EL (cell line): ENCODE measurements at places on chromosomes 6 and 20.

DNA sequence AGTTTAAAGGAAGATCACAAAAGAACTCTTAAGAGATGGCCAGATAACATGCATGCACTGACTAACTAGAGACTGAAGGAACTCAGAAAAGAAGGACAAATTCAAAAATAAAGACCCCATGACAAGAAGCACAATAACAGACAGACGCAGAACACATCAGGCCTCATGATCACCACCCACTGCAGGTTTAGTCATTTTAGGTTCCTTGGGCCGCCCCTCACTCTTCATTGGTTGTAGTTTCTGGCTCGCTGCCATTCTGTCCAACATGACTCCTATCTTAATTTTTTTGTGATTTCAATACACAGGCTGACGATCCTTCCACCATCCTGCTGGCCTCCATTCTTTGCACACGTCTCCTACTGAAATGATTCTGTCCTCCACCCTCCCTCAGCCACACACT, 21.6 kb downstream of the STX7 start:
- peak; percentile 39 for DNase-seq

- no peak for DNase-seq
Measured at GRCh38 chr20:33092361-33092760, 12.9 kb downstream of the BPIFB4 start.

GRCh38 chr20:61737346-61737745, 328.3 kb downstream of the TAF4 start:
- no peak for DNase-seq

DNA sequence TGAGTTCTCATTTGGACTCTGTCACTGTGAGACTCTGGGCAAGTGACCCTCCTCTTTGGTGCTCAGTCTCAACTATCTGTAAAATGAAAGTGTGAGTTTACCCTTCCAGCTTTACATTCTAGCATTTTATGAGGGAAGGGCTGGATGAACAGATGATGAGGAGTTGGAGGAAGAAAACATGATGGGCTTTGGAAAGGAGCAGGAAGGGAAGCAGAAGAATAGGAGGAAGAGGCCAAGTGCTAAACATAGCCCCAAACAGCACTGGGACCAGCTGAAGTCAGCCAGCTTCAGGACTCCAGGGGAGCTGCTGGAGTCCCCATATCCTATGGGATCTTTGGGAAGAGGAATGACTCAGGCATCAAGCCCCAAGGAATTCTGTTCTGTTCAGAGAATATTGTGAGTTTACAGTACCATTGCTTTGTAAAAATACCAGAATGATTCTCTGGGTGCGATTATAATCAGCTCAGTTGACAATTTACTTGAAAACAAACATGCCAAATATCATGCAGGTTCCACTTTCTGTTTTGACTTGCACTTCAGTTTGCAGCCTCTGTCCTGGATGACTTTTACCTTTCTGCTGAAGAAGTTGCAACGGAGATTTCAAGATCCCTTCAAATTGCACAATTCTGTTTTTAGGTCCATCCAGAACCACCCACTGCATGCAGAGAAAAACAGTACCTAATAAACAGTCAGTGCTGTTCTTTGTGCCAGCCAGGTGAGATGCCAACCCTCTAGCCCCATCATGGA, 3.2 kb downstream of the CD40 start:
- DNase-seq, result no peak

- DNase-seq, result no peak
Measured at GRCh38 chr20:49267327-49267726, 10.5 kb downstream of the ZNFX1 start.

DNA sequence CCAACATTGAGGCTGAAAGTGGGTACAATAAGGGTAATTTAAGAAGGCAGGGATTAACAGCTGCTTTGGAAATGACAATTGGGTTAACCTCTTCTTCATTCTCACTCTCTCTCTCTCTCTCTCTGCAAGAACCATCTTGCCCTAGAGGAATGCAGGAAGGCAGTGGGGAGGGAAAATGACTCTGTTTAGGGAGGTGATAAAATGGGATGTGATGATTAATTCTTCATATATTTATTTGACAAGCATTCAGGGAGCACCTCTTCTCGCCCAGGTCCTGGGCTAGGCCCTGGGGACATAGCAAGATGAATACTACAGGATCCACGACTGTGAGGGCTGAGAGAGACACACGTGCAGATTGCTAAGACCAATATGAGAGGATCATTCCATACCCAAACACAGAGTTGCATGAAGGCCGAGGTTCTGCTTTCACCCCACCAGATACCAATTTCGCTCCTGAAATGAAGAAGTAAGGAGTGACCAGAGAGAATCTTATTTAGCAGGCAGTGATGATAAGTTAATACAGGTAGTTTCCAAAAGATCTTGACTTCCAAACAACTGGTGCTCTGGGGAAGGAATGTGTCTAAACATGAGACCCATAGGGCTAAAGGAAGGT, 13.3 kb upstream of the PTPN1 start:
- DNase-seq, result peak; percentile 75

DNA sequence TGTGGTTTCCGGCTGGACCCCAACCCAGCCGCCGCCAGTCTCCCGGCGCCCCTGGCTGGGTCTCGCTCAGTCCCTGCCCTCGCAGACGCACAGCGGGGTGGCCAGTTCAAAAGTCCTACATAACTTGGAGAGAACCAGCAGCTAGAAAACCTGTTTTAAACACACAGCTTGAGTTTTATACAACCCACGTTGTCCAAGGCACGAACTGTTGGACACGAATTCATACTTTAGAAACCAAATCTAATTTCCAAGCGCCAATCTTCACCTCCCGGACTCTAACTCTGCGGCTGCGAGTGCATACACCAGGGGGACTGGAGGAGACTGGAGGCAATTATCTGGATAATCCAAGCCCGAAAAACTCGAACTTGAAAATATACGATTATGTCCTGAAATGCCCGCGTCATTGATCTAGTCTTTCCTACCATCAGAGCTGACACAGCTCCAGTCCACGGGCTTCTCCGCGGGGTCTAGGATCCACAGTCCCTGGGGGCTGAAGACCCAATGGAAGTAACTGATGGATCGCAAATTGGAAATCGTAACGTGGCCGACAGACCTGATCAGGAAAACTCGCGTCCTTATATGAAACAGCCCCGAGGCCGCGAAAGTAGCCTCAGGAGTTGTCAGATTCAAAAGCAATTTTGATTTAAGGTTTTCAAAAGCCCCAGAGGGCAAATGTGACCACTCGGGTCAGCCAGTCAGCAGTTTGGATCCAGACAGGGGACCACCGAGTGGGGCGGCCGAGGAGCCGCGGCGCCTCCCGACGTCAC, 843 bp upstream of the HEY2 start:
- peak; percentile 21 for DNase-seq

GRCh38 chr6:19599796-19600464, 237.2 kb upstream of the ID4 start:
- no peak for DNase-seq

DNA sequence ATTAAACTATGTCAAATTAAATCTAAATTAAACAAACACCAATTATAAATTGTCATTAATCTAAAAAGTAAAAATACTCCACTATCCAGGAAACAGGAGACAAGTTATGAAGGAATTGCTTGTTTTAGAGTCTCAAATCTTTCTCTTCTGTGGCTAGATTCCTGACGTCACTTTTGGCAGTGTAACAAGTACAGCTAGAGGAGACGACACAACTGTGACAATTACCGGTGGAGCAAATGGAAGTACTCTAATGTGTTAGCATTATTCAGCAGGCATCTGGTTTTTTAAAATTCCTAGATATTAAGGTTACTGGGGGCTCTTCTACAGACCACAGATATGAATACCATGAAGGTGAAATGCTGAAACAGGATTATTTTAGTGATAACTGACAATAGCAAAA, 1042.7 kb downstream of the EPHA7 start:
- DNase-seq, result no peak

- DNase-seq, result no peak
Measured at GRCh38 chr20:36272547-36273220, 33.5 kb upstream of the DLGAP4 start.

- DNase-seq, result no peak
Measured at GRCh38 chr20:43736588-43737158, 9.9 kb upstream of the GTSF1L start.

DNA sequence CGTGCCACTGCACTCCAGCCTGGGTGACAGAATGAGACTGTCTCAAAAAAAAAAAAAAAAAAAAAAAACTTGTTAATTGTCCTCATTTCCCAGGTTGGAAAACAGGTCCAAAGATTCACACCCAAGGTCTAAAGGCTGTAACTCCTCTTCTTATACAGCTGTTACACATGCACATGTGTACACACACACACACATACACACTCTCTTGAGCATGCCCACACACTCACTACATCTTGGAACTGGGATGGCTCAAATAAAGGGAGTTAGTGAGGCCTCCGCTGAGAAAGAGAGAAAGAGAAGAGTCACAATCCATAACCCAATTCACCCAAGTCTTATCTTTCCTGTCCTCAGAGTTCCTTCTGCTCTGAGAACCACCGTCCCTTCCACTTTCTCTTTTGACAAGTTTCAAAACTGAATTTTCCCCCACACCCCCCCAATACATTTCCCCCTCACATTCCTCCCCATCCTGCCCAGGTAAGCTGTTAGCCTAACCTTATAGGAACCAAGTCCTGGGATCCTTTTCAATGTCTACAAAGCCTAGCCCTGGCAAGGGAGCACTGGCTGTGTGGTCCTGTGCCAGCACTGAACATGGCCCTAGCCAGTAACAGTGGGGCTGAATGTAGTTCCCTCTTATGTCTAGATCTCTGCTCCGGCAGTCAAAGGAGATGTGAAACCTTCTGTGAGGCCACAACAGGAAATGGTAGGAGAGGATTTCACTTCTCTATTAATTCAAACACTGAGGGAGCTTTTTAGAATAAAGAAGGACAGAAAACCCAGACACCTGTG, 3.2 kb upstream of the HLA-DMB start:
- no peak for DNase-seq

DNA sequence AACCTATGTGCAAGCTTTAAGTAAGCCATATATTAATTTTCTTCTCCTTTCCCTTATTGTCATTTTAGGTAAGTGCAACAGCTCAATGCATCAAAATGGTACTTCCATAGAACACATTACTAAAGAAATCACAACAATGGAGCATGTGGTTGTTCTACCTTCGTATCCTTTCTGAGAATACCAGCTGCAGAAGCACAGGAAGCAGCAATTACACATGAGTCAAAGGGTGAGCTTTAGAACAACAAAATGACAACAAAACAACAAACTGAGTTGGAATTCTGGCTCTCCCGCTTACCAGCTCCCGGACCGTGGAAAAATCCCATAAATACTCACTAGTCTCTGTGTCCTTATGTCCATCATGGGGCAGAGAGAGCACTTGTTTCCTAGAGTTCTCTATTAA, 108.9 kb downstream of the BCAS1 start:
- DNase-seq, result no peak

DNA sequence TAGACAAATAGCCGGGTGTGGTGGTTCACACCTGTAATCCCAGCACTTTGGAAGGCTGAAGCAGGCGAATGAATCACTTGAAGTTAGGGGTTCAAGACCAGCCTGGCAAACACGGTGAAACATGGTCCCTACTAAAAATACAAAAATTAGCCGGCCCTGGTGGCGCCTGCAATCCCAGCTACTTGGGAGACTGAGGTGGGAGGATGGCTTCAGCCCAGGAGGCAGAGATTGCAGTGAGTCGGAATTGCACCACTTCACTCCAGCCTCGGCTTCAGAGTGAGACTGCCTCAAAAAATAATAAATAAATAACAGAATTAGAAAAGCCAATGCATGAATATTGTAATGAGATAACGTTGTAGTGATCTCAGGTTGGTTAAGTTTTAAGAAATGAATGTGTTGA, 61.3 kb downstream of the RFX6 start:
- DNase-seq, result no peak

- DNase-seq, result peak; percentile 91
Measured at GRCh38 chr6:12296255-12296573, 6.1 kb downstream of the EDN1 start.

DNA sequence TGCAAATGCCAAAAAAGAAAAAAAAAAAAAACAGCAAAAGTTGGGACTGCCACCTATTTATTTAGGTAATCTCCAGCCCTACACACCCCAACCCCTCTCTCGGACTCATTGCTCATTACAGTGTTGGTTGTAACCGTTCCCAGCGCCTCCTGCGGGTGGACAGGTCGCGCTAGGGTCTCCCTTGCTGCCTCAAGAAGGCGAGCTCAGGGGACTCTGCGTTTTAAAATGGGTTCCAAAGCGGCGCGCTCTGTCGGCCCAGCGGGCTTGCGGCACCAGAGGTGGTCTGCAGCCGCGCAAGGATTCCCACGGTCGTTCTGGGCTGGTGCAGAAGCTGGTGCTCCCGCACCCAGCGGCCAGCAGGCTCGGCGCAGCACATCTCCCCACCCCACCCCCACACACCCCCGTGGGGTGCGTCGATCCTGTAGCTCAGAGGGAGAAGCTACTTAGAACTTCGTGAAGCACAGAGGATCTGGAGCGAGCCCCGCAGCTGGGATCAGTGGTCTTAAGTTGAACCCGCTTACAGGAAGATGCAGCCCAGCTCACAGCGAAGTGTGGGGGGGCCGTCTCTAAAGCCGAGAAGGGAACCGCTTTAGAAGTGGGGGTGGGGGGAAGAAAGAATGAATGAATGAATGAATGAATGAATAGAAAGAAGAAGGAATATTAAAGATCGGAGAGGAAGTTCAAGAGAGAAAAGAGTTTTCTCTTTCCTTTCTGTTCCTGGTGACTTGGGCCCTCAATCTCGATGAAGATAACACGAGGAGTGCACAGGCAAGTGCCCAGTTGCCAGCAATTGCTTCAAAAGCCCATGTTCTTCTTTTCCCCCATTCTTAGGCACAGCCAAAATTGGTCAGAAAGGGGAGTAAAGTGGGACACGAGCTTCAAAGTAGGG, 780 bp downstream of the TFAP2A start:
- peak; percentile 77 for DNase-seq

GRCh38 chr20:40683894-40684268, 5.2 kb downstream of the MAFB start:
- DNase-seq, result no peak

- no peak for DNase-seq
Measured at GRCh38 chr6:1222728-1223595, 88.9 kb upstream of the FOXQ1 start.

GRCh38 chr6:100353276-100354015, 111.3 kb downstream of the SIM1 start:
- peak; percentile 77 for DNase-seq

GRCh38 chr6:129701721-129702455, 8.1 kb downstream of the ARHGAP18 start:
- DNase-seq, result peak; percentile 86

GRCh38 chr6:159360306-159360705, 191.1 kb downstream of the FNDC1 start:
- DNase-seq, result no peak

DNA sequence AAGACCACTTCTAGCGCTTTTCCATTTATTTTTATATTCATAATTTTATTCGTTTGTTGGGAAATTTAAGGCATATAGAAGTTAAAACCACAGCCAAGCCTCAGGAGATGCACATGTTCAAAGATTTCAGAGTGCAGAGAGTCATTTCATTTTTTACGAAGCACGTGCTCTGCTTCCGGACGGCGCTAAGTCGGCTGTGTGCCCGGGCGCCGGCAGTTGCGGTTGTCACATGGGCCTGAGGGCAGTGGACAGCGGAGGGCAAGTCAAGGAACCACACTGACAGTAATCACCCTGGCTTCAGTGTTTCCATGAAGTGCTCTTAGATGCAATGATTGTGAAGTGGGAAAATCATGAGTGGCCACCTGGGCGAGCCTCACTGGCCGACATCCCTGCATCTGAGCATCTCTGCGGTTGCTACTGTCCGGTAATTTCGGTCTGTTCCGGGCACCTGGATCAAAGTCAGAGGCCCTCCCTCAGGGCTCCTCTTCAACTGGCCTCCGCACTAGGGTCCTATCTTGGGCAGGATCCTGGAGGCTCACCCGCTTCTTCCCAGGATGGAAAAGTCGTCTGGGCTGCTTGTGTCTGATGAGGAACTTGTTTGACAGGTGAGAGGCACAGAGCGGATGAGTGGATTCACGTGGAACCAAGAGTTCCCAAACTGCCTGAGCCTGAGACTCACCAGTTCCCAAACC, 90.8 kb downstream of the DACT2 start:
- no peak for DNase-seq
